ENCODE measurements at places on chromosomes 6 and 20.

GRCh38 chr6:163455552-163455951 is 41.0 kb downstream of the QKI start:
- no peak for DNase-seq

DNA sequence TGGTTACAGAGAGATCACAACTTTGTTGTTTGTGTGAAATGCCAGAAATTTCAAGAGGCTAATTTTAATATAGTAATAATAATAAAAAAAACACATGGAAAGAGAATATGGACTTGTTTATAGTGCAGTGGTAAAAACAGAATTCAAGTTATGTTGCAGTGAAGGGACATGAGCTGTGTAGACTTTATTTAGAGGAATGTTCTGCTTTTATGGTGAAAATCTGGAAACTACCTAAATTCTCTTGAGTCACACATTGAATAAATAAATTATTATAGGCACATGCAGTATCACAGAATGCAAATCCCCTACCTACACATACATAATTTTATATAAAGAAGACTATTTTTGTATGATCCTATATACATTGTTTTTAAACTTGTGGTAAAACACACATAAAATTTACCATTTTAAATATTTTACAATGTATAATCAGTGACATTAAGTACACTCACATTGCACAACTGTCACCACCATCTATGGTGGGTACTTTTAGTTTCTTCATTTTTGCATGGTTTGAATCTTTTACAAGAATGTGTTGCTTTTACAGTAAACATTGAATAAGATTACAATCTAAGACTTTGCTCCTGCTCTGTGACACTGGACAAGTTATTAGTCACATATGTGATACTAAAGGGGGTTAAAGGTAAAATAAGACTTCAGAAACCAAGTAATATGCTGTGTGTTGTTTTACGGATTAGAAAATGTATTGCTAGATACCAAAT is 107.4 kb downstream of the B3GAT2 start:
- DNase-seq = no peak

- no peak for DNase-seq
Measured at GRCh38 chr6:17884498-17885478, 102.6 kb downstream of the KIF13A start.

DNA sequence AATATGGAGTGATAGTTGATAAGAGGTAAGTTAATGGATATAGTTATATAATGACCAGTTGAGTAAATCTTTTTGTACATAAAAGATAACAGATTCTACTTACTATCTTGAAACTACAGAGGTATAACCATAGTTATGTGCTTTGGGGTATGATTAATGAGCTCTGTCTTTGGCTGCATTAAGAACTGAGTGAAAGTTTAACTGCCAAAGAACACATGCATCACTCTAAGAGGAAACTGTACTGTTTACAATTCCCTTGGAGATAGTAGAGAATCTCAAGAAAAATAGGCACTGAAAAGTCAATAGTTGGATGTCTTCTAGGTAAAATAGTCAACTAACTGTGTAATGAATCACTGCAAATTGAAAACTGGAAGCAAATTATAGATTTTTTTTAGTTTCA is 1129.5 kb downstream of the EPHA7 start:
- DNase-seq = no peak

- no peak for DNase-seq
Measured at GRCh38 chr20:50820515-50821256, 25.8 kb downstream of the BCAS4 start.
